ENCODE measurements at places on chromosomes 1 and 21.

DNA sequence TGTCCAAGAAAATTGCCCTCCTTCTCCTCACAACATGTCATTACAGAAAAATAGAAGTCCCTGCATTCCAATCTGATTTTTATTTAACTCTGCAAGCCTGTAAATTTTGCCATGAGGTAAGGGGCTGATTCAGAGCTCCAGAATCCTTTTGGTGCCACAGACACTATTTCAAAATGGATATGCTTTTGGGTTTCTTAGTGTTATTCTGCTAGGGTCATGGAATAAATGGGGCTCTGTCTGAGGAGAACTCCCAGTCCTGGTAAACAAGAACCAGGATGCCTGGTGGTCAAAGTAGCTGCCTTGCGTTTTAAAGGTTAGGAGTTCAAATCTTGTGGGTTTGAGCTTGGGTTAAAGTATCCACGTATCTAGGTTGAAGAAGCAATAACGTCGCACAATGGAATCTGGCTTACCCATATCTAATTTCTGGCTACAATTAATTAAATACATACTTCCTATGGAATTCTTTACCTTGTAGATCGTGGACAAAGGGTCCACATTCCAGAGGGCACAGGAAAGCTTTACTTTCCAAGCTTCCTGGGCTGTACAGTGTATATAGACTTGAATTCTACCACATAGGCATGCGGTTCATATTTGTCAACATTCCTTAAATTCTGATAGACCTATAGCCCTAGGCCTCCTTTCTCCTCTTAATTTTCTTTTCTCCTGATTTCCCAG is 98.0 kb upstream of the CDC42BPA start:
- DNase-seq: no peak

DNA sequence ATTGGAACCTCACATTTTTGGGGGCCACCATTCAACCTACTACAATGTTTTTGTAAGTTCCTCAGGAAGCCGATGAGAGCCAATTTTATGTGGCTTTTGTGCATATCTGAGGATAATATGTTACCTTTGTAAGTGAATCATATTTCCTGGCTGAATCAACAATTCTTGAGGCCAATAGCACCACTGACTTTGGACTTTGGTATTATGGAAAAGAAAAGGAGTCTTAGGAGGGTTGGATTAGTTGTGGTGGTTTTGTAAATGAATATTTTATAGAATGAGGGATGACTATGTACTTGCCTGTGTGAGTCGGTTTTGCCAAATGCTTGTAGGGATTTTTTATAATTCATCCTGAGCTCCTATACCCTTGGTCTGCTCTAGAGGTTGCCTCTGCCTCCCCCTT is 181.5 kb upstream of the HMGB4 start:
- no peak for DNase-seq

- DNase-seq: no peak
Observed at GRCh38 chr1:103953386-103953785, 203.7 kb downstream of the AMY1C start.

DNA sequence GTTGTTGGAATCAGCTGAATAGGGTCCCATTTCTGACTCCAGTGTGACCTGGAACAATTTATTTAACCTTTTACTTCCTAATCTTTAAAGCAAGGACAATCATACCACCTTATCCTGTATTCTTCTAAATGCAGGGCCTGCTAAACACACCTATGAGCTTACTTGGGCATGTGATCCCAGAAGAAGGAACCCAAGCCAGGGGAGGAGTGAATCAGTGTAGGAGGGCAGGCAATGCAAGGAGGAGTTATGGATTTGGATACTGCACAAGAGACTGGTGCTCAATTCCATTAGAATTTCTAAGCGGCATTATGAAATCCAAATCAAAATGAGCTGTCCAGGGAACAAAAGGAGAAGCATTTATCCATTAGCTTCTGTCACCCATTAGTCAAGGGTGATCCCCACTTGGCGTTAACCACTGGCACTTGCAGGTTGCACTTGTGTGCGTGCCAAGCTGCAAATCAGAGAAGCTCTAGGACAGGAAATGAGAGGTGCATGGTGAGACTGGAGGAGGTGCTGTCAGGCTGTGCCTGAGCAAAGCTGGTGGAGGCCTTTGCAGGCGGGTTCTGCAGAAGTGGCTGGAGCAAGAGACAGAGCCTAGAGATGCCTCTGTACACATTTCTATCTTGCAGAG is 297.2 kb upstream of the PLXNA2 start:
- DNase-seq: no peak

- DNase-seq: peak; percentile 77
Observed at GRCh38 chr1:84619383-84620102, 45.3 kb upstream of the CTBS start.

DNA sequence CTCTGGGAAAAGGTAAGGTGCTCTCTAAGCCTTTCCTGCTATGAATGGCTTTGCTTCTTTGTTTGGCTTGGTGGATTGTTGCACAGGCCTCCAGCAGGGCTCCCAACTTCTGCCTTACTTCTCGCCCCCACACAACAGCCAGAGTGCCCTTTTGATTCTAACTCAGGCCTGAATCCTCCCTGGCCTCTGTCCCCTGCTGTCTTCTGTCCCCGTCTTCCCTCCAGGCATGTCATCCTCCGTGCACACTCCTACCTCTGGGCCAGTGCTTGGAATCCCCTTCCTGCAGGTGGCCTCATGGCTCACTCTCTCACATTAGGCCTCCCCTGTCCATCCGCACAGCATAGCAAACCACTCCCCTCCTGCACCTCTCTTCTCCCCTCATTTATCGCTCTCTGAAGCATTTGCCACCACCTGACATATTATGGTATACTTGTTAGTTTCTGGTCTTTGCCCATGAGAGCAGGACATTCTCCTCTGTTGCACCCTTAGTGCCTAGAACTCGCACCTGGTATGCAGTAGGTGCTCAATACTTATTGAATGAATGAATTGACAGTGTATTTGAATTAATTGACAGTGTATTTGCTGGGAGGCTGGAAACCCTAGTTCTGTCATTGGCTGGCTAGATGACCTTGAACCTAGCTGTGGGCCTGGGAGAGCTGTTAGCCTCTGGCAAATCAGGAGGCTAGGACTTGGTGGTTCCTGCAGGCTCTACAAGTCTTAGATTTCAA is 2.9 kb downstream of the ZDHHC18 start:
- DNase-seq: no peak

DNA sequence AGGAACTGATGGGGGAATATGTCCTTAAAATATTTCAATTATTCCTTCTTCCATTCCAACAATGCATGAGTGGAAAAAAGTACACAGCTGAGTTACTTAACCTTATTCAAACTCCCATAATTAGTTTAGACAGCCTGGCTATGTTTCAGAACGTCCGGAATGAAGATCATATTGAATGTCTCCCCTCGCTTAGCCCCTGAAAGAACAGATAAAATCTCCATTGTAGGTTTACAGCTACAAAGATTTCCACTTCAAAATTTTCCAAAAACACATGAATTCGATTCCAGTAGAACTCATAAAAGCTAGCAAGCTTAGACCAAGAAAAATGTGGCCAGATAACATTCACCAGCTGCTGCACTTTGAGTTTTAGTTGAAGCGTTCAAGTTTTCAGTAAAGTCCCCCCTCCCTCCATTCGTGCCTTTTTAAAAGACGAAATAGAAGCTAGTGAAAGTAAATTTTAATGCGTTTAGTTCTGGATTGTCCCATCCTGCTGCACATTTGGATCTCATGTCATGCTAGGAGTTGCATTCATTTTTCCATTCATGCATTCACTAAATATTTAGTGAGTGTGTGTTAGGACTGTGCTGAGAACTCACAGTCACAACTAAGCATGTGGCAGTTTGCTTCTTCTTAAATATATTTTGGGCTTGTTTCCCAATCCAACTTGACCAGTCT is 29.4 kb upstream of the SSX2IP start:
- DNase-seq: no peak

DNA sequence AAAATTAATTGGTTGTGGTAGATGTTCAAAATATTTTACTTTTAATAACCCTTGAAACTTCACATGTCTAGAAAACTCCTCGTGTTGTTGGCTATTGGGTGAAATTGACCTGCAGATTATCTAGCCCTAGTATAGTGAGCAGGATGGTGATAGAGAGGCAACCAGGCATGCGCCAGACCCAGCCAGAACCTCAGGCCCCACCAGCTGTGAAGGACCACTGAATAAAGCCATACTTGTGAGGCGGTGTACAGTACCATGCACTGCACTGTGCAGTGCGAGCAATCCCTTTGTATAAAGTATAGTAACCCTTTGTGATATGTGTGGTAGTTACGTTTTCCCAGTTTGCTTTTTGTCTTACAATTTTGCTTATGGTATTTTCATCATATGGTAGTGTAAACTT is 8.5 kb downstream of the TTF2 start:
- DNase-seq: no peak

DNA sequence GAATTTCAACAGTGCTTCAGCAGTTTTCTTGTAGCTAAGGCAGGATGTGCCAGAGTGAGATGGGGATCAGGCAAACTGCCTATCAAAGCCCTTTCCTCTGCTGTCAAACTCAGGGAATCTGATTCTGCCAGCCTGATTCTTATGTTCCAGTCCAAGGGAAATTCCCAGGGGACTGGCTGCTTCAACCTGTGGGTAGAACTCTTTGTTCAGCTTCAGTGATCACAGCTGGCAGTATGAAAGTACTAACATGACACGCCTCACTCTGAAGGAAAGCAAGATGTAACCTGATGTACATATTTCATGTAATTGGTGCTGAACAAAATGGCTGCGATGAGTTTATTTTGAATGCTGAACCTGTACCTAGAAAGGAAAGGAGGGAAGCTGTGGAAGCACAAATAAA is 40.1 kb upstream of the SLC5A9 start:
- DNase-seq: no peak

Measured in stimulated activated CD4-positive, alpha-beta T cell treated with anti-CD3 and anti-CD28 coated beads, Interleukin-4, amount 100 ng/mL, for 24 hours (primary cell).